RKO (cell line): ENCODE measurements at places on chromosomes 1 and 21.
A peak's percentile ranks its signal among the peaks of the same experiment; 100 is the strongest.

DNA sequence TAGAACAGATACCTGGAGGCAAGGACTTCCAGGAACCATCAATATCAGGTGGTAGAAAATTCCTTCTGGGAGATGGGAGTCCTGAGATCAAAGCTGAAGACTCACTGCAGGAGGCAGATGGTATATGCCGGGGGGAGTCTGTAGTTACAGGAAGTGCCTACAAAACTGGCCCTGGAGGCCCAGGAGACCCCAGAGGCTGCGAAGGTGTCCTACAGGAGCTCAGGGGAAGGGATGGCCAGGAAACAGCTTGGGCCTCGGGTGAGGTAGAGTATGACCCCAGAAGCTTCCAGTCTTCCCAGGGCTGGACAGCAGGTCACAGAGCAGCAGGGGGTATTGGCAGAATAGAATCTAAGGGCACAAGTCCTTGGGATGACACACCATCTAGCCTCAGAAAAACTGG, 16.4 kb downstream of the IGFN1 start:
- no peak for DNase-seq

GRCh38 chr21:39189857-39190604, 6.8 kb upstream of the PSMG1 start:
- peak; percentile 30 for DNase-seq

GRCh38 chr1:212457740-212458338, 25.1 kb downstream of the NENF start:
- DNase-seq: peak; percentile 43

DNA sequence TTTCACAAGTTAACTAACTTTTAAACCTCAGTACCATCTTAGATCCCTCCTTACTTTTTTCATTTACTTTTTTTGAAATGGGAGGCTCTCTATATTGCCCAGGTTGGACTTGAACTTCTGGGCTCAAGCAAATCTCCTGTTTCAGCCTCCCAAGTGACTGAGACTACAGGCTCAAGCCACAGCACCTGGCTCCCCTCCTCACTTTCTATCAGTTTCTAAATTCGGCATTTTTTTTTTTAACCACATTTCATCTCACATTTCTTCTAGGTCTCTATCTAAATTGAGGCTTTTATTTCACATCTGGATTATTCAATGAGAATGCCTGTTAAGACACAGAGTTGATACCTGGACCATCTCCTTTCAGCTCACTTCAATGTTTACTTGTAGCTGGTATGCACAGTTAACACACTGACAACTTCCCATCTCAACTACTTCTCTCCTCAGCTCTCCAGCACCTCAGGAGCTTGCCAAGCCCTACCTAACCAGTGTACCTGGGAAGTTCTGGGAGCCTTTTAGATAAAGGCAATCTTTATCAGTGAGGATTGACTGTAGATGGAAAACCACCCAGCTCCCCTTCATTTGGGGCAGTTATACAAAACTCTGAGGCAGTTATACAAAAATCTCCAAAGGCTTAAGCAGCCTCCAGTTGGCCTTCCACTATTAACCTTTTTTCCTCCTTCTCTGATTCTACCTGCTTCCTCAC, 3.4 kb downstream of the USP33 start:
- no peak for DNase-seq
